ENCODE measurements at places on chromosomes 16 and 17. TPM values are rescaled to one million over a fixed set of nuclear protein-coding genes. Genes with fewer than 3 reads are reported as not detected.

Gene HOXB6
- total RNA-seq = not detected

Gene NTHL1
- total RNA-seq = 40.5 TPM

Gene CD300A
- 2.0 TPM for total RNA-seq

DNA sequence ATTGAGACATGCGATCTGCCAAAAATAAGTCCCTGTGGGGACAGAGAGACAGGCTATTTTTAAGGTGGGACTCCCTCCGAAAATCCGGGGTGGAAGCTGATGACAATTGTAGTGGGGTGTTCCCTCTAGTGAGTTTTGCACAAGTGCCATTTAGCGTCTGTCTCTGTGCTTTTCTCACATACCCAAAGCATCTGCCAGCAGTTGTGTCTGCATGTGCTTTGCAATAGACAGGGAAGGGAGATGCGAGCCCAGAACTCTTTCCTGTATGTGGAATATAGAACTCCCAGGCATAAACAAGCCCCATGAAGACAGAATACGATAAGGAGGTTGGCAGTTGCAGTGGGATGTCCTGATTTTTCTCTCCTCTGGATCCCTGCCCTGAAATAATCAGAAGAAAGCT lies 282.7 kb upstream of the XYLT1 start:
- no peaks in the 10 kb centered on the region for H3K36me3 ChIP-seq
- H3K27ac ChIP-seq = no peak overlapping the region
- DNase-seq = no peak
- H3K4me1 ChIP-seq = no peaks in the 10 kb centered on the region

GRCh38 chr16:22054847-22055590 lies 37.3 kb upstream of the VWA3A start:
- DNase-seq = no peak
- H3K27me3 ChIP-seq = no peaks in the 10 kb centered on the region
- H3K36me3 ChIP-seq = no peaks in the 10 kb centered on the region
- no peak overlapping the region for H3K27ac ChIP-seq
- no peaks in the 10 kb centered on the region for H3K4me1 ChIP-seq
